ENCODE measurements at places on chromosomes 5 and 9.

DNA sequence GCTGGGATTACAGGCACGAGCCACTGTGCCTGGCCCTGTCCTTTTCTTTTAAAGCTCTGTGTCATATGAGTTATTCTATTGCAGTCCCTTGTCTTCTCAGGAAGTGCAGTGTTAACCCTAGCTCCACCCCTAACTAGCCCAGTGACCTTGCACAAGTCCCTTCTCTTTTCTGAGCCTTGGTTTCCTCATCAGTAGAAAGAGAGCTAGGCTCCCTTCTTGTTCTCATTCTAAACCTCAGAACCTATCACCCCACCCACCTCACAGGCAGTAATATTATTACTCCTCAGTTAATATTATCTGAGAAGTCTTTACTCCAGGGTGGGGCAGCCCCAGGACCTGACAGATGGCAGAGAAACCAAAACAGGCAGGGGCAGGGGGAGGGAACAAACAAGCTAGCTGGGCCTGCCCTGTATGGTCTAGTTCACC, 7.2 kb downstream of the CYFIP2 start:
- DNase-seq: no peak

DNA sequence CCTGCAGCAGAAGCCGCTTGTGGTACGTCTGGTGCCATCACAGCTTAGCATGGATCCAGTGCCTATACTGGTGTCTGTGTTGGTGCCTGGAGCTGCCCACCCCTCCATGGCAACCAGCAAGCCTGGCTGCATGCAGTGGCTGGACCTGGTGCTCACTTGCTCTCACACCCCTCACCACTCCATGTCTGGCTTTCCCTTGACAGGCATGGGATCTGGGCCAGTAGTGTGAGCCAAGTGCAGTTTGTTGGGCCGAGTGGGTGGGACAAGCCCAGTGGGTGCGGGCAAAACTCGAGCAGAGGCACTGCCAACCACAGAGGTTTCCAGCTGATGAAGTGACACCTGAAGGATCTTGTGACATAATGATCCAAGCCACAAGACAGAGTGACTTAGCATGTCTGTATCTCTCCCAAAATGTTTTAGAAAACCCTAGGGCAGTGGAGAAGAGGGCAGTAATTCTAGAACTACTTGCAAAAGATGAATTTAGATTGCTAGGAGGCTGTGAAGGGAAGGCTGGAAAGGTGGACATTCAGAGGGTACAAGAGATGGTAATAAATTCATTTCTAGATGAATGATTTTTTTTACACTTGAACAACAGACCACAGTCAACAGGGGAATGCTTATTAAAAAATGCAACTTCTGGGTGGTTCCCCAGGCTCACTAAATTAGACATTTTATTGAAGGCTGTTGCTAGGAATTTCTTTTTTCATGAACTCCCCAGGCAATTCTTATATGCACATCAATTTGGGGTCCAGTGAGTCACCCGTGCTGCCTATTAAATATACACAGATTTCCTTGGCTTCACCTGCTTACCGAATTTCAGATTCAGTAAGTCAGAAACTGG, 660.3 kb downstream of the TLR4 start:
- no peak for DNase-seq

- no peak for DNase-seq
These were observed 124.4 kb downstream of the FANCC start for GRCh38 chr9:95193067-95193466.

DNA sequence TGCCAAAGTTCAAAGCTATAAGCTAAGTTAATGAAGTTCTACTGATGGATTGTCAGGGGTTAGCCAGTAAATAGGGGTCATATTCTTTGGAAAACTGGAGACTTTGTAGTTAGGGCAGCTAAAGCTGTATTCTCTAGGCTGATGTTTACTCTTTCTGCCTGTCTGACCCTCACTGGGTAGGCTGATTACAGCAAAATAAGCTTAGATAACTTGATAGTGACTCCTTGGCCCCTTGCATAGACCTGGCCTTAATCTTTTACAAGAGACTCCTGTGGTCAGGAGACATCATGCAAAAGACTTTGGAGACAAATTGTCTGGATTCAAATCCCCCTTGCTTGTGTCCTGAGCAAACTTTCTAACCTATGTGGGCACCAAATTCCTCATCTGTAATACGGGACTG, 314.4 kb upstream of the MSX2 start:
- no peak for DNase-seq

GRCh38 chr5:38157024-38157423, 101.3 kb upstream of the EGFLAM start:
- no peak for DNase-seq

- no peak for DNase-seq
These were observed 19.2 kb downstream of the ADCY2 start for GRCh38 chr5:7415123-7415522.

DNA sequence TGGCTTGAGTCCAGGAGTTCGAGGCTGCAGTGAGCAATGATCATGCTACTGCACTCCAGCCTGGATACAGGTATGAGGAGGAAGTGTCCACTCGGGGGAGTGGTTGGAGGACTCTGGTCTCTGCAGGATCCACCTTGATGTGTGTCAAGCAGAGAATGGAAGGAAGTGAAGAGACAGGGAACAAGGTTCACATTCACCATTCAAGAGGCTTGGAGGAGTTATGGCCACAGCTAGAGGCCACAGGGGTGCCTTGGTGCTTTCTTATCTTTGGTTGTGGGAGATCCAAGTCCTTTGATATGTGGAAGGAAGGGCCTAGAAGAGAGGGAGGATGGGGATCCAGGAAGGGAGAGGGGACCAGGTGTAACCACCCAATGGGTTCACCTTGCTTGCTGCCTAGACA, 5.4 kb upstream of the CERCAM start:
- no peak for DNase-seq

Data from GM19239 (cell line).